ENCODE measurements at places on chromosomes 12 and 14.

DNA sequence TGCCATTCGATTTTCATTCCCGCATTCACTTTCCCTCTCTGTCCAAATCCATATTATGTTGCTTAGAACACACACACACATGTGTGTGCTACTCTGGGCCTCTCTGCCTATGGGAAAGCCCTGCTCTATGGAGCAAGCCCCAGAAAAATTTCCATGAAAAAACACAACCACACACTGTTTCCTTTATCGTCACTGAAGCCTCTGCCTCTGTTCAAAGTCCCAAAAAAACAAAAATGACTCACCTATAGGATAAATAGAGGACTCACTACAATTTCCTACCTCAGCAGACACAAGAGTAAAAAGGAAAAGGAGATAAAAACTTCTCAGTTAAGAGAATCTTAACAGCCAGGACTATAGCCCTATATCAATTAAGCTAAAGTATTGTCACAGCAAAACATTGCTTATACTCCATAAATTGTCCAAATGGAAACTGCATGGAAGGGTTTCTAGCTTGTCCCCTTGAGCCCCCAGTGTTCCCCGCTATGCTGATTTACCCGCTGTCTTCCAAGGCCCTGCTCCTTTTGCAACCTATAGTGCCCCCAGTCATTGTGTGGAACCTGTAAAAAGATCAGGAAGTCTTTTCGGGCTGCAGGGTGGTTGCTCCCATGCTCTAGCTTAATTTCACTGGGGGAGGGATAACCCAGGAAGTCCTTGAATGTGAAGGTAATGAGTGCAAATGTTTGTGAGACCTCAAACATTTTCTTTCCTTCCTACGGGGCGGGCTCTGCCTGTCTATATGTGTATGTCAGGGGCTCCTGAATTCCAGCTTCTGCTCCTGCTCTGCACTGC, 11.1 kb upstream of the PIP4K2C start:
- DNase-seq: no peak

- DNase-seq: no peak
Measured at GRCh38 chr12:127761880-127762279, 505.1 kb upstream of the TMEM132C start.

GRCh38 chr14:53020193-53020932, 69.5 kb upstream of the FERMT2 start:
- no peak for DNase-seq

GRCh38 chr12:63348556-63348955, 197.6 kb upstream of the AVPR1A start:
- DNase-seq: no peak
